ENCODE measurements at places on chromosomes 5 and 9.
A peak's percentile ranks its signal among the peaks of the same experiment; 100 is the strongest.

GRCh38 chr5:6183391-6184390, 194.7 kb downstream of the MED10 start:
- DNase-seq: no peak

DNA sequence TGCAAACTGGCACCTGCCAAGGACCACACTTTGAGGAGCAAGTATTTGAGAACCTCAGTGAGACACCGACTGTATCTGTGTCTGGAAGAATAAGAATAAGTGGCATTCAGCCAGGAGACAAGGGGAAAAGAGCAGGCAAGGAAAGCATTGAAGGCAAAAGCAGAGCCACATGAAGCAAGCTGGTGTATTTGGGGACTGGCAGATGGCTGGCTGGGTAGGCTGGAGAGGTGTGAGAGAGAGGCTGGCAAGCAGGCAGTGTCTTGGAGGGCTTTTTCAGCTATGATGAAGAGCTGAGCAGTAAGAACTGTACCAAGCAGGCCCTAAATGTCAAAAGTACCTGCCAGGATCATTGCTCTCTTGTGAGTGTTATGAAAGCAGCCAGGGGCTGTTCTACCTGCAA, 14.1 kb upstream of the C5orf58 start:
- DNase-seq: no peak

GRCh38 chr9:107336718-107337360, 53.8 kb downstream of the RAD23B start:
- DNase-seq: no peak

DNA sequence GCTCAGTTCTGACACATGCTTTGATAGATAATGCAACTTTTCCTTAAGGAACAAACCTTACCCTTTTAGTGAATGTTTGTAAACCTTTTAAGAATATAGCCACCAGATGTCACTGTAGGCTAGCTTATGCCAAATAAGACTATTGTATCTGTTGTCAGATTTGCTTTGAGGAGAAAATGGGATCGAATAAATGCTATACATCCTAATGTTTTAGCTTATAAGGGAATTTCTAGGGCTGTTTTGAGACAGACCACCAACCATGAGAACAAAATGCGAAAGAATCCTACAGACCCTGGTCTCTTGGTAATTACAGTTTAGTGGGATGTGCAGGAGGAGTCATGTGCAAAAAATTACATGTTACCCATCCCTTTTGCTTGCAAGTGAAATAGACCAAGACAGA, 127.6 kb upstream of the NMUR2 start:
- peak; percentile 13 for DNase-seq

DNA sequence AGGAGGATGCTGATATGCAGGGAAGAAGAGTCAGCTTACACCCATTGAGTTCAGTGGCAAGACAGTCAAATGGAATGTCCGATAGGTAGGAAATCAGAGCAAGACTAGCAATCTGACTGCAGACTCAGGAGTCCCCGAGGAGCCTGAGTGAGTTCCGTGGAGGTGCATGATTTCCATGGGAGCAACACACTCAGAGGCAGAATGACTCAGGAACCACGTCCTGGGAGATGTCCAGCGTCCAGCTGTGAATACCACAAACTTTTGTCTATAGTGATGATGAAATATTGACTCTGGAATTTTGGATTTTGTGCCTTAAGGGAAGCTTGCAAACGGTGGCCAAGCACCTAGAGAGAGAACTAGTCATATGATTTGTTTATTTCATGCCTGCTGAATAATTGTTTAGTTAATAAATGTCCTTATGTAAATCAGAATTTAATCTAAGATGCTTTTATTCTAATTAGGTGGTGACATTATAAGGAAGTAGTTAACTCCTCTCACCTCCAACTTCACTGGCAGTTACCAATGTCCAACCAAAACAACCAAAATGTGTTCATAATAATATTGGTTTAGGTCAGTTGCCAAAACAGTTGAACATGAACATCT, 100.4 kb downstream of the PDE4D start:
- no peak for DNase-seq

GRCh38 chr5:170293273-170293672, 4.3 kb downstream of the LCP2 start:
- DNase-seq: peak; percentile 55

All from GM12864 (cell line).